Cortex of kidney (tissue), 1 donor: ENCODE measurements at places on chromosomes 4 and X.

DNA sequence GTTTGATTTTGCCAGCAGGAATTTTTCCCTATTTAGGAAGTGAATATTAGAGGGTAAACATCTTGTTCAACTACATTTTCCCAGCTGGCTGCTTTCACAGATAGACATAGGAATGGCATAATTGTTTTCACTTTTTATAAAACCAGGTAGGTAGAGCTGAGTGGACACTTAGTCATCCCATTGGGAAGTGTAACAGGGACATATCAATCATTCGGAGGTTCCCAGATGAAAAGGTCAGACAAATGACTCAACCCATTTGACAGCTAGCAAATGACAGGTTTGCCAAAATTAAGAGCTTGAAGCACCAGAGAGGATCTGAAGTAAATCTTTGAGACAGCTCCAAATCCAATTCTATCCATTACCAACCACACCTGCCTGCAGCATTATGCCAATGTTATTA, 205.3 kb downstream of the SLC39A8 start:
- DNase-seq: no peak

GRCh38 chr4:108072300-108072699, 82.6 kb downstream of the HADH start:
- DNase-seq: no peak

- DNase-seq: no peak
Measured at GRCh38 chr4:167555338-167556022, 321.2 kb upstream of the SPOCK3 start.

DNA sequence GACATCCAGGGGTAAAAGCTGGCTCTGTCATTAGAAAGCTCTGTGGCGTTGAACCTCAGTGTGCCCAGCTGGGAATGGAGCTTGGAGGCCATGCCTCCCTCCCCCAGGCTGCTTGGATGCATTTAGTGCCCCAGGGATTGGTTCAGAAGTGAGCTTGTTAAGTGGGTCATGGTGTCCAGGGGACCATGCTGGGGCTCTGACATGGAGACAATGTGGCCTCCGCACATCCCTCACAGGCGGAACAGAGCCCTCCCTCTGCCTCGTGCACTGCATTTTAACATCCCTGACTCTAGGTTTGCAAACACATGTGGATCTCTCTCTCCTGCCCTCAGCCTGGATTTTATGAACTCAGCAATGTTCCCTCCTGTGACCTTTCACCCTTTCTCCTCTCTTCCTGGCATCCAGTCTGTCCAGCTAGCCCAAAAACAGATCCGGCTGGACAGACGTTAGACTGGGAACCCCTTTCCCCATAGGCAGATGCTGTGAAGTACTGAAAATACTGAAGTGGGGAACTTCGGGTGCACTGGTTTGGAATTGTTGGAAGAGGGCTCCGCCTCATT, 81.5 kb downstream of the SORCS2 start:
- no peak for DNase-seq
